ENCODE measurements at places on chromosomes 3 and 15. TPM values are rescaled to one million over a fixed set of nuclear protein-coding genes. Genes with fewer than 3 reads are reported as not detected.

- DNase-seq = no peak
- peaks cover 1% of the 10 kb centered on the region for H3K4me1 ChIP-seq
- peaks cover 4% of the 10 kb centered on the region for H3K27me3 ChIP-seq
- H3K27ac ChIP-seq = no peak overlapping the region
- H3K36me3 ChIP-seq = no peaks in the 10 kb centered on the region
These were observed 39.7 kb downstream of the FAM43A start for GRCh38 chr3:194725346-194725745.

GRCh38 chr3:155885292-155885691, 14.8 kb downstream of the GMPS start:
- DNase-seq = no peak
- peaks cover 3% of the 10 kb centered on the region for H3K36me3 ChIP-seq
- no peaks in the 10 kb centered on the region for H3K27me3 ChIP-seq
- no peak overlapping the region for H3K27ac ChIP-seq
- H3K4me1 ChIP-seq = peaks cover 18% of the 10 kb centered on the region
- no peak overlapping the region for H3K4me3 ChIP-seq

GRCh38 chr3:123907720-123908119, 23.6 kb upstream of the MYLK start:
- DNase-seq = no peak
- H3K4me3 ChIP-seq = no peak overlapping the region
- no peaks in the 10 kb centered on the region for H3K27me3 ChIP-seq
- peaks cover 2% of the 10 kb centered on the region for H3K36me3 ChIP-seq
- no peak overlapping the region for H3K27ac ChIP-seq

- no peak overlapping the region for H3K4me3 ChIP-seq
- H3K36me3 ChIP-seq = no peaks in the 10 kb centered on the region
- H3K27ac ChIP-seq = no peak overlapping the region
- no peak for DNase-seq
- H3K27me3 ChIP-seq = peaks cover 34% of the 10 kb centered on the region
These were observed 77.2 kb downstream of the SCN10A start for GRCh38 chr3:38738630-38739395.

DNA sequence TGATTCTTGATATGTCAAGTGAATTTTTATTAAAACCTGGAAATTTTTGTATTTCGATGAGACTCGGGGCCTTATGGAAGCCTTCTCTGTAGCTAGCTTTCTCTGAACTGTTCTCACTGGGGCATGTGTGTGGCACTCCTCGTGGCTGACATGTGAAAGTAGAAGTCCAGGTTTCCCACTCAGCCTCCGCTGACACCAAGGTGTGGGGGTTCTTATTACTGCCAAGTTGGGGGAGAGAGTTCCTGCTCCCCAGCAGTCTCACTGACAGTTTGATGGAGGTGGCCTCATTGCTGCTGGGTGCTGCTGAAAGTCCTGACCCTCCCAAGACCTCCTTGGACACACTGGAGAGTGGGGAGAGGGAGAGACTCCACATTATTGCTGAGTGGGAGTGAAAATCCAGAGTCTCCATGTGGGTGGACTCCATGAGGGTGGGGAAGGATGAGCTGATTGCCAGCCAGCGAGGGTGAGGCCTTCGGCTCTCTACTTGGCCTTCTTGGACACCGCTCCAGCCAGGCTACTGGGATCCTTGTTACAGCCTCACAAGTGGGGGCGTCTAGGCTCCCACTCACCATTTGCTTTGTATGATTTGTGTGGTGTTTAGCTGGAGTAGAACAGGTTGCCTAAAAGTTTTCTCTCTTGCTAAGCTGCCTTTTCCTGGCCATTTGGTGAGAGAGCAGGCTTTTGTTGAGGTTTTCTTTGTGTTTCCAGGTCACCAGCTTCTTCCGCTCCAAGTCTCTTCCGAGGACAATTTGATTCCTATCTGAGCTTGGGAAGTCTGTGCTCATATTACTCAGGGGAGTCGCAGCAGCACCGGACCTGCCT, 64.1 kb downstream of the LSM3 start:
- H3K27ac ChIP-seq = no peak overlapping the region
- H3K4me1 ChIP-seq = no peaks in the 10 kb centered on the region
- no peak for DNase-seq
- no peaks in the 10 kb centered on the region for H3K27me3 ChIP-seq
- no peaks in the 10 kb centered on the region for H3K36me3 ChIP-seq

GRCh38 chr3:112623213-112623612, 17.7 kb downstream of the CCDC80 start:
- peaks cover 7% of the 10 kb centered on the region for H3K27me3 ChIP-seq
- no peaks in the 10 kb centered on the region for H3K4me1 ChIP-seq
- no peaks in the 10 kb centered on the region for H3K36me3 ChIP-seq
- H3K27ac ChIP-seq = no peak overlapping the region
- DNase-seq = no peak

DNA sequence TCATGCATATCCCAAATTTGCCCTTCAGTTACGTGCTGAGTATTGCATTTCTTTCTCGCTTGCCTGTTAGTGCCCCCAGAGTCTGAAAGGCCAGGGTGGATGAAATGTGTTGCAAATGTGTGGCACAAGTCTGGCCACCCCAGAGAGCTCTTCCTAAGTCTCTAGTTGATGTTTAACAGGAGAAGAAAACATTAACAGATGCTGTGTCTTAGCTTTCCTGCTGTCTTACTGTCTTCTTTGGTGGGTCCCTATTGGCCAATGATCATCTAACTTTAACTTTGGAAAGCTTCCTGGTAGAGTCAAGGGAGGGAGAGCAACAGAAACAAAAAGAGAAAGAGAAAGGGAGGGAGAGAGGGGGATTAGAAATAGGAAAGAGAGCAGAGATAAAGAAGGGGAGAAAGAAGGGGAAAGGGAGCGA, 76.7 kb upstream of the P3H2 start:
- no peak for DNase-seq
- H3K27me3 ChIP-seq = peaks cover 8% of the 10 kb centered on the region
- H3K36me3 ChIP-seq = no peaks in the 10 kb centered on the region
- H3K4me3 ChIP-seq = no peak overlapping the region
- H3K27ac ChIP-seq = no peak overlapping the region

DNA sequence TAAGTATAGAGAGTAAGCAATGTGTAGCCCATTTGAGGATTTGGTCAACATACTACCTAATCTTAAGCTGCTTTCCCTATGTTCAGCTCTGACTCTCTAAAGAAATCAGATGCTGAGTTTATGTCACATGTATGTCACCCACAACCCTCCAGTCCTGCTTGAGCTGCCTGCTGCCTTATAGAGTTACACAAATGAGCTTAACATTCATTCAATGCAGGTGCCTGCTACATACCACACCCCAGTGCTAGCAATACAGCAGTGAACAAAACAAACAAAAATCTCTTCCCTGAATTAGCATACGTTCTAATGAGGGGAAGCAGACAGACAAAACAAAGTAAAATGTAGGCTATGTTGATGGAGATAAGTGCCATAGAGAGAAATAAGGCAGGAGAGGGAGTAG, 93.0 kb downstream of the HHLA2 start:
- H3K4me3 ChIP-seq = no peak overlapping the region
- H3K27me3 ChIP-seq = no peaks in the 10 kb centered on the region
- no peaks in the 10 kb centered on the region for H3K4me1 ChIP-seq
- no peak for DNase-seq

DNA sequence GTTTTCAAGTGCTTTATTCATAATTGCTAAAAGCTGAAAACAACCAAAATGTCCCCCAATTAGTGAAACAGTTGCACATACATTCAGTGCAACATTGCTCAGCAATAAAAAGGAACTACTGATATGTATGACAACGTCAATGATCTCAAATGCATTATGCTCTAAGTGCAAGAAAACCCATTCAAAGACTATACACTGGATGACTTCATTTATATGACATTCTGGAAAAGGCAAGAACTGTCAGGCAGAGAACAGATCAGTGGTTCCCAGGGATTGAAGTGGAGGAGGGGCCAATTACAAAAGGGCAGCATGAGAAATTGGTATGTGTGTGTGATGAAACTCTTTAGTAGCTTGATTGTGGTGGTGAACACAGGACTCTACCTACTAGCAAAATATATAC, 585.6 kb downstream of the TBL1XR1 start:
- H3K4me3 ChIP-seq = no peak overlapping the region
- no peaks in the 10 kb centered on the region for H3K4me1 ChIP-seq

DNA sequence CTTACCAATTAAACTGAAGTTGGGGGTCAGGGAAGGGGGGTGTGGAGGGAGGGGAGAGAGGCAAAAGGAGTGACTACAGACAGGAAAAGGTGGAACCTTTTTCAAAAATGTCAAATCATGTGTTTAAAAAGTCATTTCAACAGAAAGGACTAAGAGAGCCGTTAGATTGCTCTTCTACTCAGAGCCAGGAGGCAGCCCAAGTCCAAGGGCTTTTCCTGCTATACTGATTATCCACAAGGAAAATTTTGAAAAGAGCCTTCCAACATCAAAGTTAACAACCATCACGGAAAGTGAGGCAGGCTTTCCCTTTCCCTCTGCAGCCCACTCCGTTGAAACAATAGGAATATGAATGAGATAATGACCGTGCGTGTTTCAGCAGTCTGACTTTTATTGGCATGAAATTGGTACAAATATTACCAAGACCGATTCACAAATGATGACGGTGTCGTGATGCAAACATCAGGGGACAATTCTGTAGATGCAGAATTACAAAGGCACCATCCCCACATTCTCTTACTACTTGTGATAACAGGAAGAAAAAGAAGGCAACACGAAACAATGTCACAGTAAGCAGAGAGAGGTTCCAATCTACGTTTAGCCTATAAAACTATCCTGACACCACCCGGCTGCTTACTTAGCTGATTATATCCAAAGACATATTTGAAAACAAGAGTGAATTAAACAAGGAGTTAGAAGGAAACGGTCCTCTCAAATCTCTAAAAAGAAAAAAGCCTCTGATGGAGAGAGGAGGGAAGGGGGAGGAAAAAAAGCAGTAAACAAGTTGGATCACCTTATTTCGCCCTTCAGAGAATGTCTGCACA, 453.7 kb downstream of the FOXP1 start:
- no peaks in the 10 kb centered on the region for H3K27me3 ChIP-seq
- H3K4me1 ChIP-seq = peaks cover 47% of the 10 kb centered on the region
- peak overlapping the region; percentile 93 for H3K4me3 ChIP-seq
- H3K27ac ChIP-seq = peak overlapping the region; percentile 96
- no peaks in the 10 kb centered on the region for H3K36me3 ChIP-seq

DNA sequence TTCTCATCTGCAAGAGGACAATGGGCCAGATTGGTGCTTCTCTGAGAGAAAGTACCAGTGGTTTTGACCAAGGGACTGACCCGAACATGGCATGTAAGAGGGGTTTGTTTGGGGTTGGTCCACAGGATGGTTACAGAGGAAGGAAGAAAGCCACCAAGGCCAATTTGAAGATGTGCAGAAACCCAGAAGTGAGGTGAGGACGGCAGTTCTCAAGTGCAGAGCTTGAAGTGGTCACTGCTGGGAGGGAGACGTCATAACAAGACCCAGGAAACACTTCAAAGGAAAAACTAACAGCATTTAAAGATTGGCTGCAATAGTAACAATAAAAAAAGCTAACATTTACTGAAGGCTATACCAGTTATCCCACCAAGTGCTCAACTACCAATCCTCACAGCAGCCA, 29.1 kb downstream of the LIPC start:
- no peak for DNase-seq
- H3K27me3 ChIP-seq = no peaks in the 10 kb centered on the region
- H3K4me1 ChIP-seq = peaks cover 51% of the 10 kb centered on the region
- peak overlapping the region; percentile 47 for H3K4me3 ChIP-seq
- H3K27ac ChIP-seq = peak overlapping the region; percentile 42
- no peaks in the 10 kb centered on the region for H3K36me3 ChIP-seq

GRCh38 chr3:72515281-72515680, 333.0 kb downstream of the SHQ1 start:
- no peak for DNase-seq
- H3K4me3 ChIP-seq = no peak overlapping the region
- no peaks in the 10 kb centered on the region for H3K36me3 ChIP-seq
- no peaks in the 10 kb centered on the region for H3K4me1 ChIP-seq
- H3K27me3 ChIP-seq = no peaks in the 10 kb centered on the region
- H3K27ac ChIP-seq = no peak overlapping the region

DNA sequence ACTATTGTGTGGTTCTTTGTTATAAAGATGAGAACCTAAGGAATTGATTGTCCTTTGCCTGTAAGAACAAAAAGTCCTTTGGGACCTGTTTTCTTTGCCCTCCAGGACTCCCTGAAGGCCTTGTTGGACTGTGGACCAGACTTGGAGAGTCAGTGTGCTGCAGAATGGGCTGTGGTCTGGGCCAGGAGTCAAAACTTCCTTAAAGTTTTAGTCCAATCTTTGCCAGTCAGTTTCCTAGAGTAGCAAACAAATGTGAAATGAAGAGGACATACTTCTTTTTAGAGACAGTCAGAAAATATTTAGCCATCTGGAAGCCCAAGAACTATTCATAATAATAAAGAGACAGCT, 45.4 kb downstream of the PDE8A start:
- H3K4me3 ChIP-seq = no peak overlapping the region
- no peaks in the 10 kb centered on the region for H3K27me3 ChIP-seq
- H3K4me1 ChIP-seq = peaks cover 74% of the 10 kb centered on the region
- no peak overlapping the region for H3K27ac ChIP-seq

GRCh38 chr3:196736670-196737374, 2.8 kb upstream of the PAK2 start:
- peaks cover 20% of the 10 kb centered on the region for H3K4me1 ChIP-seq
- no peak overlapping the region for H3K4me3 ChIP-seq
- H3K27ac ChIP-seq = no peak overlapping the region
- DNase-seq = no peak
- peaks cover 13% of the 10 kb centered on the region for H3K36me3 ChIP-seq
- H3K27me3 ChIP-seq = no peaks in the 10 kb centered on the region

DNA sequence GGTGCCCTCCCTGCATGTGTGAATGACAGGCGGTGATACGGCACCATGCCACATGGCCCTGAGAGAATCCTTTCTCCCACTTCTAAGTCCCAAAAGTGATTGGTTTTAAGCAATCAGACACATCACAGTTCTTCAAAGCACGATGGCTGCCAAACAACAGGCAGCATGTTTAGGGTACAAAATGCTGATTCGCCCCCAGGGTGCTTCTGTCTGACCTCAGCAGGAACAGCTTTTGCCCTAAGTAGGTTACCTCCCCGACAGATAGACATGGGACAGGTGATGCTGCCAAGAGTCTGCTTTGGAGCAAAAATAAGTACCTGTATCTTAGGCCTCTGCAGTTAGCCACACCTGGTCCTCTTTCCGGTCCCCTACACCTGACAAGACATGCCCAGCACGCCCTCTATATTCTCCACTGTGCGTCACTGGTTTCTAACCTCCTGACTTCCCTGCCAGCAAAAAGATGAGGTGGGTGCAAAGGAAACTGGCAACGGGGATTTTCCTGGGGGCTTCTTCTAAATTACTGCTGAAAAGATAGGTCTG, 549.8 kb downstream of the FOXP1 start:
- H3K36me3 ChIP-seq = peaks cover 5% of the 10 kb centered on the region
- H3K27ac ChIP-seq = peak overlapping the region; percentile 79
- no peaks in the 10 kb centered on the region for H3K27me3 ChIP-seq
- DNase-seq = no peak

- no peaks in the 10 kb centered on the region for H3K36me3 ChIP-seq
- H3K4me3 ChIP-seq = no peak overlapping the region
- no peaks in the 10 kb centered on the region for H3K4me1 ChIP-seq
- no peak overlapping the region for H3K27ac ChIP-seq
- H3K27me3 ChIP-seq = no peaks in the 10 kb centered on the region
- DNase-seq = no peak
These were observed 259.5 kb upstream of the GRM7 start for GRCh38 chr3:6601374-6601773.

The SCAPER gene
- 42.3 TPM for total RNA-seq

The EEF1AKMT4 gene
- total RNA-seq = 1.4 TPM

The ACTC1 gene
- total RNA-seq = not detected

The ATXN7 gene
- total RNA-seq = 162 TPM

The TPRG1 gene
- 5.3 TPM for total RNA-seq

The TGM5 gene
- total RNA-seq = not detected

The C3orf52 gene
- 0.94 TPM for total RNA-seq

The PPARG gene
- total RNA-seq = not detected

The GNAT1 gene
- total RNA-seq = not detected

The TBCCD1 gene
- total RNA-seq = 17.7 TPM

The PLA2G4D gene
- not detected for total RNA-seq

The C3orf20 gene
- 0.44 TPM for total RNA-seq

The TUSC7 gene
- total RNA-seq = not detected

The PPP2R3A gene
- total RNA-seq = 1.1 TPM
